Activated CD4-positive, alpha-beta memory T cell treated with anti-CD3 and anti-CD28 coated beads for 36 hours (primary cell): ENCODE measurements at places on chromosomes 1 and 21. TPM values are rescaled to one million over a fixed set of nuclear protein-coding genes. Genes with fewer than 3 reads are reported as not detected.

DNA sequence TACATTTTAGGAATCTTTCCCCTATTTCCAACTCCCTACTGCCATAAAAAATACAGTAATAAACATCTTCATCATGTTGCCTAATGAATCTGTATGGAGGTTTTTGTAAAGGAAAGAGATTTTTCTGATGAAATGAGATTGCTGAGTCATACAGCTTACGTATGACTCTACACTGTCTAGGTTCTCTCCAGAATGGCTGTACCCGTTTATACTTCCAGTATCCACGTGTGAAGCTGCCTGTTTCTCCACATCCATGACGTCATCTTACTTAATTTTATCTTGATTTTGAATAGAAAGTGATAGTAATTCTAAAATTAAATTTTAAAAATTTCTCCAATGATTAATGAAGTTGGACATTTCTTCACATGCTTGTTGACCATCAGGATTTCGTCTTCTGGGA, 103.7 kb downstream of the COQ8A start:
- no peak for DNase-seq
- H3K27me3 ChIP-seq = peaks cover 22% of the 10 kb centered on the region
- no peaks in the 10 kb centered on the region for H3K36me3 ChIP-seq

DNA sequence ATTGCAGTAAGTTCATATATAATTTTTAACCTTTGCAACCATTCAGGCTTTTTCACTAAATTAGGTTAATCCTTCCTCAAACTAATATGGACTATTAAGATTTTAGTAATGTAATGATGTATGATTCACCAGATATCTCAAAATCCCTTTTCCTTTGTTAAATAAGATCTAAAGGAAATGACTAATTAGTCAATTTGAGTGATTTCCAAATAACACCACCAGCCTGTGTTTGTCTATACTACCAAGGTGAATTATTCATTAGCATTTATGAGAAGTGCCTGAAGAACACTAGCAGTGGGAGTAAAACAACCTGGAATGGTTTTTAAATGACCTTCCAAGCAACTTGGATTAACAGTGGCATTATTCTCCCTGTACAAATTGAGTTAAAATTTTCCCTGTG, 670.6 kb upstream of the PKN2 start:
- H3K4me1 ChIP-seq = no peaks in the 10 kb centered on the region
- no peak overlapping the region for H3K27ac ChIP-seq
- H3K27me3 ChIP-seq = peaks cover 4% of the 10 kb centered on the region
- H3K36me3 ChIP-seq = no peaks in the 10 kb centered on the region
- no peak overlapping the region for H3K4me3 ChIP-seq
- no peak for DNase-seq

The RXFP4 gene
- not detected for total RNA-seq

GRCh38 chr1:183435497-183435896, 17.3 kb upstream of the NMNAT2 start:
- no peak overlapping the region for H3K27ac ChIP-seq
- no peak overlapping the region for H3K4me3 ChIP-seq
- no peak for DNase-seq
- no peaks in the 10 kb centered on the region for H3K4me1 ChIP-seq
- peaks cover 16% of the 10 kb centered on the region for H3K27me3 ChIP-seq
- no peaks in the 10 kb centered on the region for H3K36me3 ChIP-seq

The SPATA46 gene
- total RNA-seq = not detected

DNA sequence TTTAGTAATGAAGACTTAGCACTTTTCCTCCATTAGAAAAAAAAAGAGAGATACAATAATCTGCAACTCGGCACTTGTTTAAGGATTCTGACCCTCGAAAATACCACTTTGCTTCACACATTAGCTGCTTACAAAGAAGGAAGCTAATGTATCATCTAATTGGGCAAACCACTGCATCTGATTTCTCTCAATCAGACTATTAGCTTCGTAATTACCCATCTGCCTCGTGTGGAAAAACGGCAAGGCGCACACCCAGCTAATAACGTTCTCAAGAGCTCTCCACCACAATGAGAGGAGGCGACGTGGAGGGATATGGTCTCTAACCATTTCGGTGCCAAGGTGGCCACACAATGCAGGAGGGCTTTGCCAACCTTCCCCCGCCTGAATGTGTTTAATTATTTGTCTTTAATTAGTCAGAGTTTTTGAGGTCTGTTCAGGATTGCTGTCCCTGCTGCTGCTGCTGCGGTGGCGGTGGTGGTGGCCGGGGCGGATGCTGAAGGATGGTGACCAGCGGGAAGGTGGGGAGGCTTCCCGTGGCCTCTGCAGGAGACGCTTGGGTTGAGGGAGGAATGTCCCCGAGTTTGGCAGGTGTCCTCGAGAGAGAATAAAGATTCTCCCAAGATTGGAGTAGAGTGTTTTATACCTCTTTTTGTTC, 374.5 kb downstream of the RPS6KC1 start:
- H3K4me1 ChIP-seq = no peaks in the 10 kb centered on the region
- peaks cover 4% of the 10 kb centered on the region for H3K27me3 ChIP-seq
- no peak overlapping the region for H3K4me3 ChIP-seq
- no peaks in the 10 kb centered on the region for H3K36me3 ChIP-seq
- DNase-seq = no peak

GRCh38 chr1:110440877-110441276, 10.1 kb upstream of the PROK1 start:
- DNase-seq = no peak
- H3K4me1 ChIP-seq = no peaks in the 10 kb centered on the region
- H3K27me3 ChIP-seq = no peaks in the 10 kb centered on the region

GRCh38 chr1:182962554-182963115, 9.7 kb upstream of the SHCBP1L start:
- no peak overlapping the region for H3K4me3 ChIP-seq
- no peaks in the 10 kb centered on the region for H3K4me1 ChIP-seq
- peaks cover 2% of the 10 kb centered on the region for H3K27me3 ChIP-seq
- no peaks in the 10 kb centered on the region for H3K36me3 ChIP-seq
- peak; percentile 57 for DNase-seq
